ENCODE measurements at places on chromosomes 3 and 15.

- DNase-seq = no peak
Observed at GRCh38 chr3:111762537-111762936, 96.5 kb upstream of the PHLDB2 start.

- no peak for DNase-seq
Observed at GRCh38 chr15:50933341-50933740, 24.9 kb downstream of the AP4E1 start.

DNA sequence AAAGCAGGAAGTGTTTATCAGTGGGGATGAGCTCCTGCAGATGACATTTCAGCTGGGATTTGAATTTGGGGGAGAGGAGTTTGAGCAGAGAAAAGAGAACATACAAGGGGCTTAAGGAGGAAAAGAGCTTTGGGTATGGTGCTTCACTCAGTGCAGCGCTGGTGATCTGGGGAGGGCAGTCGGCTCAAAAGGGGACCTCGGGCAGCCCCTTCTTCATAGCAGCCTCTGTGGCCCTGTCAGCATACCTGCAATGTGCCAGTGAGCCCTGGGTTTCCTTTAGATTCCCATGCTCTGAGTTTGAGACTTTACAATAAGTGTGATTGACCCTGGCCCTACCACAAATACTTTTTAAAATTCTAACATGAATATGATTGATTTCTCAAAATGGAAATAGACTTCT is 40.2 kb downstream of the ROPN1B start:
- DNase-seq = no peak

DNA sequence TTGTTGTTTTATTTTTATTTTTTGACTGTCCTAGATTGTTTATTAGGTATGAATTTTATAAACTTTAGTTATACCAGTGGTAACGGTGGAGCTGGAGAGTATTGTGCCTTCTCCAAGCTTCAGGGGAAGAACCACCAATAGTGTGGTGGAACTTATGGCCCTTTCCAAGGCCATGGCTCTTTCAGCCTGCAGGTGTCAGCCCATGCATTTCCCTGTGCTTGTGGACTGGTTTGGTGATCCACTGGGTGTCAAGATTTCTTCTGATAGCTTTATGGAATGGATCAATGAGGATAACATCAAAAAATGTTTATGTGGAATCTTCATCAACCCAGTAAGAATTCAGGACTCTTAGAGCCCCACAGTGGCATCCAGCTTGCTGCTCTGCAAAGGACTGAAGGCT is 19.2 kb upstream of the SCAMP5 start:
- DNase-seq = no peak

GRCh38 chr3:171685116-171685895 is 125.0 kb downstream of the PLD1 start:
- no peak for DNase-seq

Measured in activated CD8-positive, alpha-beta memory T cell treated with anti-CD3 and anti-CD28 coated beads for 48 hours (primary cell).